ENCODE measurements at places on chromosomes 7 and 10.
A peak's percentile ranks its signal among the peaks of the same experiment; 100 is the strongest.

DNA sequence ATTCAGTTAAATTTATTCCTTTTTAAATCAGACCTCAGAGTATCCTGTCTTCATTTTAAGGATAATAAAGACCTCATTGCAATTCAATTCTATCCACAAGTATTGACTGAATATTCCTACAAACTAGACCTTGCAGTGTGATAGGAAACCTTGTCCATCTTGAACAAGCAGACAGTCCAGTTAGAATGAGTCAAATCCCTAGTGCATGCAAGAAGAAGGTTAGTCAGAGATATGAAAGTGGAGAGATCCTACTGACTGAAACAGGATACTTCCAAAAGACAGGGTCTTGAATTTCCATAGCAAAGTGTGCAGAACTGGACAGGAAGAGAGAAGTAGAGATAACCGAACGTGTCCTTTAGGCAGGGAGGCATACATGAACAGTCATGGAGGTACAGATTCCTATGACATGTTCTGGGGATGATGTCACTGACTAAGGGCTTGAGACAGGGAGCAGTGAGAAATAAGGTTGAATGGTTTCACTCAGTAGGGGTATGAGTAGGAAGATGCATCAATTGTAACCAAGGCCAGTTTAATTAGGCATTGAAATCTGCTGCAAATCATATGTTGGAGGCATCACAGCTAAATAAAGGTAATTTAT is 45.2 kb downstream of the PPP1R3A start:
- DNase-seq, result no peak
- no peak overlapping the region for H3K4me3 ChIP-seq
- H3K36me3 ChIP-seq, result no peaks in the 10 kb centered on the region
- no peaks in the 10 kb centered on the region for H3K27me3 ChIP-seq
- no peaks in the 10 kb centered on the region for H3K4me1 ChIP-seq

DNA sequence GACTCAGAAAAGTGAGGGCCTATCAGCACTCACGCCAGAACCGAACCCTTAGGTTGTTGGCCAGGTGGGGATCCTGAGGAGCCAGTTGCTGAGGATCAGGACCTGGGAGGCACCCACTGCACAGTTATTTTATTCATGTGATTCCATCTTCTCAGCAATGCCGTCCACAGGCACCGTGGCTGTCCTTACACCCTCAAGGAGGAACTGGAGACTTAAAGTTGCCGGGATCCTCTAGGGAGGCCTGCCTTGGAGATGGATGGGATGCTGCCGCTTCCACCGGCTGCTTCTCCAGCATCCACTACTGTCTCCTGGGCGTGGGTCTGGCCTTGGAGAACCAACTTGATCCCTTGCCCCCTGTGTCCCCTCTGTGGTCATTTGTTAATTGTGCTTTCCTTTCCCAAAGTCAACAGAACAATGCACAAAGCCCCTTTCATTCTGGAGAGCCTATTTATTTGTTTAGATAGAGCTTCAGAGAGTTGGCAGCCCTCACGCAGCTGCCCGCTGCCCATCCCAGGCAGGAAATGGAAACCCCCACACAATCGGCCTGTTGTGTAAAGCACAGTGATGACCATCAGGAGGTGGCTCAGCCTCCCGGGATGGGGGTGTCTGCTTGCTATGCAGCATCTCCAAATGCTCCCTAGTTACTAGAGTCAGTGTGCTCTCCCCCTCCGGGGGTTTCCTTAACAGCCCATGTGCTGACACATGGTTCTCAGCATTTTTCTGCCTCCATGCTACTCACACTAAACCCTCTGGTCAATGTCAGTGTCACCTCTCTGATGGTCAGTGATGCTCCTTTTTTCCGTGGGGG is 52.9 kb upstream of the IGFBP3 start:
- H3K4me3 ChIP-seq, result no peak overlapping the region
- H3K36me3 ChIP-seq, result no peaks in the 10 kb centered on the region
- no peak overlapping the region for H3K27ac ChIP-seq
- H3K4me1 ChIP-seq, result peaks cover 12% of the 10 kb centered on the region
- DNase-seq, result no peak

DNA sequence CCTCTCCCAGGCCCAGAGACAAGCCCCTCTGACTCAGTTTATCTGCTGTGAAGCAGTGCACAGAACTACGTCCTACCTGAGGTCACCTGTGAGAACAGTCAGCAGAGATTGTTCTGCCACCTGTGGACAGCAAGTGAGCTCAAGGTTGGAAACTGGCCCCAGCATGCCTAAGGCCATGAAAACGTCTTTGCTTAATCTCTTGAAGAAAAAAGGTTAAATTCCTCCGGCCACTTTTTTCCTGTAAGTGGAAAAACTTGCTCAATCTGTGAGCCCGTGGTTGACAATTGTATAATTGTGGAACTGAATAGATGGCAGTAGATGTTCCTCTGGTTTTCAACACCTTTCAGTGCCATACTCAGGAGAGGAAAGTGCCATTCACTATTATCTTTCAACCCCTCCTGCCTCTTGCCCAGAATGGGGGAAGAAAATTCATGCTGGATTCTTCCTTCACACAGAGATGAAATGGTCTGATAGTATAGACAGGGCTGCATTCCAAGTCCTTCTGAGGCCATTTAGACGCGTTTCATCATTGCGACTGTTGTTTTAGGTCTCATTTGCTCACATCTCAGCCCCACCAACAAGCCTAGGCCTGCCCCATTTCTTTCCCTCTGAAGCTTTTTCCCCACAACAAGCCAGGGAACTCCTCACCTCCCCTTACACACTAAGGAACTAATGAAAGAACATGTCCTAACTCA is 292.9 kb downstream of the FZD1 start:
- DNase-seq, result no peak
- no peak overlapping the region for H3K27ac ChIP-seq
- peaks cover 7% of the 10 kb centered on the region for H3K4me1 ChIP-seq
- H3K27me3 ChIP-seq, result no peaks in the 10 kb centered on the region
- H3K4me3 ChIP-seq, result no peak overlapping the region

- H3K27me3 ChIP-seq, result no peaks in the 10 kb centered on the region
- H3K27ac ChIP-seq, result peak overlapping the region; percentile 79
- DNase-seq, result no peak
Observed at GRCh38 chr10:103395754-103396066, 565 bp downstream of the ATP5MK start.

- H3K27me3 ChIP-seq, result no peaks in the 10 kb centered on the region
- no peak overlapping the region for H3K27ac ChIP-seq
- H3K4me3 ChIP-seq, result no peak overlapping the region
Observed at GRCh38 chr7:47498229-47499056, 83.5 kb downstream of the TNS3 start.

DNA sequence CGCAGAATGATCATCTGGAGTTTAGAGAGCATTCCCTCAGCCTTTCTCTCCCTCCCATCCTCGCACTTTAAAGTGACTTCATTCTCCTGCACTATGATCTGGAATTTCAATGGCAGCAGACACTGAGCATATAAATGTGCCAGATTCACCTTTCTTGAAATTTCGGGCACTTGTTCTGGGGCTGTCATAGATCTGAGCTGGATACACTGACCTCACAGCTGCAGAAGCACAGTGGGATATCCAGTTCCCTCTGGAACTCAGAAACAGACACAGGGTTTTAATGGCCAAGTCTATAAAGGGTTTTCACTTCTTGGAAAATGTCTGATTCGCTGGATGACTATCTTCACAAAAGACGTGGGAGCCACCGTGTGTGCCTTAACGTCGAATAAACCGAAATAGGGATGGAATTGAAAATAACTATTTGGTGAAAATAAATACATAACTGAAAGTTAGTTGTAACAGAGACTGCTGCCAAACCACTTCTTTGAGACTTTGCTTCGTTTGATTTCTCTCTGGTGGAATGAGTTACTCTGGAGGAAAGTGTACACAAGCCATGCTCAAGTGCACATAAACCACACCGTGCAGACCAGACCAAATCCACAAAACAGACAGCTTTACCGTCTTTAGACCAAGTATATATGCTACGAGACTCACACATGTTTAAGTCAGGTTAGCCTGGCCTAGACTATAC is 126.1 kb downstream of the SVIL start:
- no peaks in the 10 kb centered on the region for H3K27me3 ChIP-seq
- no peak for DNase-seq
- H3K27ac ChIP-seq, result no peak overlapping the region
- peaks cover 52% of the 10 kb centered on the region for H3K36me3 ChIP-seq
- no peaks in the 10 kb centered on the region for H3K4me1 ChIP-seq
- H3K4me3 ChIP-seq, result no peak overlapping the region

DNA sequence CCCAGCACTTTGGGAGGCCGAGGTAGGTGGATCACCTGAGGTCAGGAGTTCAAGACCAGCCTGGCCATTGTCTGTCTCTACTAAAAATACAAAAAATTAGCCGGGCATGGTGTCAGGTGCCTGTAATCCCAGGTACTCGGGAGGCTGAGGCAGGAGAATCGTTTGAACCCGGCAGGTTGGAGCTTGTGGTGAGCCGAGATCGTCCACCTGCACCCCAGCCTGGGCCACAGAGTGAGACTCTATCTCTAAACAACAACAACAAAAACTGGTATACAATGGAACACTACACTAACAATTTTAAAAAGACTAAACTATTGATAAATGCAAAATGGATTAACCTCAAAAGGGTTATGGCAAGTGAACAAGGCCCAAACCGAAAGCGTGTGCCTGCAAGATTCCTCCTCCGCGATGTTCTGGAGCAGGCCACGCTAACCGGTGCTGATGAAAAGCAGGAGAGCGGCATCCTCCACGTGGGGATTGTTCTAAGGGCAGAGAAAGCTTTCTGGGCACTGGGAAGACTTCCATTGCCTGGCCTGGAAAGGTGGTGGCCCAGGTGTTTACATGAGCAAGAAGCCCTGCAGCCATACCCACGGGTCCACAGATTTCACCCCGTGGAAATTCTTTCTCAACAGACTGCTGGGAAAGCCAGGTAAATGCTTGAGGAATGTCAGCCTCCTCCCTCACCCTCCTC is 53.8 kb downstream of the PDGFA start:
- H3K36me3 ChIP-seq, result no peaks in the 10 kb centered on the region
- no peak overlapping the region for H3K4me3 ChIP-seq
- peak; percentile 19 for DNase-seq
- H3K27ac ChIP-seq, result no peak overlapping the region
- H3K4me1 ChIP-seq, result peaks cover 18% of the 10 kb centered on the region

- DNase-seq, result no peak
- no peak overlapping the region for H3K4me3 ChIP-seq
- no peaks in the 10 kb centered on the region for H3K27me3 ChIP-seq
- no peak overlapping the region for H3K27ac ChIP-seq
- H3K36me3 ChIP-seq, result no peaks in the 10 kb centered on the region
Observed at GRCh38 chr10:29269486-29269885, 19.4 kb upstream of the LYZL1 start.

DNA sequence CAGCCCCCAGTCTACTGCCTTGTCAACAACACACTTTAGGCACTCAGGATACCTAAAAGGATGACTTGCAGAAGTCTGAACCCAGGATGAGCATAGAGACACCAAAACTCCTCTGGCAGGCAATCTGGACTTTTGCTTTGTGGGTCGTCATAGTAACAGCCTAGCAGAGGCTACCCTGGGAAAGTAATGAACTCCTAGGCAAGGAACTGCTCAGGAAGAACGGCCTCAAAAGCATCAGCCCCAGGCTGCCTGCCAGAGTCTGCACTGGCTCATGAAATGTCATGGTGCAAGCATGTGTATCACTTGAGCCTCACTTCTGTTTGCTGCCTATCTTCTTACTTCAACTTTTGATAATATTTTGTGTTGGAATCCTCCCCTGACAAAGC is 715.1 kb downstream of the GRID1 start:
- H3K4me3 ChIP-seq, result no peak overlapping the region
- peak overlapping the region; percentile 49 for H3K27ac ChIP-seq
- H3K36me3 ChIP-seq, result no peaks in the 10 kb centered on the region
- no peak for DNase-seq
- H3K4me1 ChIP-seq, result peaks cover 39% of the 10 kb centered on the region

- H3K27ac ChIP-seq, result peak overlapping the region; percentile 10
- H3K4me3 ChIP-seq, result no peak overlapping the region
- no peaks in the 10 kb centered on the region for H3K4me1 ChIP-seq
- no peak for DNase-seq
Observed at GRCh38 chr10:11713186-11713743, 28.9 kb upstream of the ECHDC3 start.

- no peak overlapping the region for H3K27ac ChIP-seq
- H3K4me1 ChIP-seq, result peaks cover 29% of the 10 kb centered on the region
- peaks cover 10% of the 10 kb centered on the region for H3K36me3 ChIP-seq
- no peaks in the 10 kb centered on the region for H3K27me3 ChIP-seq
- DNase-seq, result peak; percentile 72
- H3K4me3 ChIP-seq, result no peak overlapping the region
Observed at GRCh38 chr7:44066494-44067063, 1.2 kb upstream of the PGAM2 start.

DNA sequence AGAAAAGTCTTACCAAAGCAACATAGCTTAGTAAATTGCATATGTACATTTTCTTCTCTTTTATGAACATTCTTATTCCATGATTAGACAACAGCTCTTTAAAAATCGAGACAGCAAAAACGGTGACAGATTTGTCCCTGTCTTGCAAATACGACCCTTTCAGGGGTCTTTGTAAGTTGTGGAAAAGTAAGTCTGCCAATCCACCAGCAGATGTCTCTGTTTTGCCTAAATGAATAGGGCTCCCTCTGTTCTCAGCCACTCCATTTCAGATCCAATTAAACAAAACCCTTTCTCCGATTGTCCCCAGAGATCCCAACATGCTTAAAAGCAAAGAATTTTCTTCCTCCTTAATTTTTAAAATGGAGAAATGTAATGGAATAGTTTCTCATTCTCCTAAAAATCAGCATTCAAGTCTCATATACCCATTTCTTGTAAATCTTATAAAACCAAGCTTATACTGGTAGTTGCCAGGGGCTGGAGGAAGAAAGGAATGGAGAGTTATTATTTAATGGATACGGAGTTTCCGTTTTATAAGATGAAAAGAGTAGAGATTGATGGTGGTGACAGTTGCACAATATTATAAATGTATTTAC is 61.0 kb upstream of the NFE2L3 start:
- no peaks in the 10 kb centered on the region for H3K36me3 ChIP-seq

DNA sequence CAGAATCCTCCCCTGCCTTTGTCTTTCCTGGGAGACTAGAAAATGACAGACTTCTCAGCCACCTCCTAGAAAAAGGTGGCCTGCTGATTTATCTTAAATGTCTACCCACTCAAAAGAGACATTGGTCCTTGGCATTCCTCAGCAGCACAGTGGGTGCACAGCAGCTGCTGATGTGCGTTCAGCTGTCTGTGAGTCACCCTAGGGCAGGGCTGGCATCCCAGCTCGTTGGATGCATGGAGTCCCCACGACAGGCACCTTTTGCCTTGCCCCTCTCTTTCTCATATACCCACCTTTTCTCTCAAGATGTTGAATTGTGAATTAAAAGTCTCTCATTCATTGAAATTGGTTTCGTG is 113.0 kb downstream of the DOCK1 start:
- H3K27me3 ChIP-seq, result no peaks in the 10 kb centered on the region
- H3K4me1 ChIP-seq, result peaks cover 5% of the 10 kb centered on the region
- no peak overlapping the region for H3K4me3 ChIP-seq
- no peak for DNase-seq

GRCh38 chr10:124755581-124755980 is 11.4 kb upstream of the FAM53B start:
- H3K27ac ChIP-seq, result no peak overlapping the region
- no peak for DNase-seq
- peaks cover 13% of the 10 kb centered on the region for H3K36me3 ChIP-seq
- no peak overlapping the region for H3K4me3 ChIP-seq
